ENCODE measurements at places on chromosomes 7 and 10.

DNA sequence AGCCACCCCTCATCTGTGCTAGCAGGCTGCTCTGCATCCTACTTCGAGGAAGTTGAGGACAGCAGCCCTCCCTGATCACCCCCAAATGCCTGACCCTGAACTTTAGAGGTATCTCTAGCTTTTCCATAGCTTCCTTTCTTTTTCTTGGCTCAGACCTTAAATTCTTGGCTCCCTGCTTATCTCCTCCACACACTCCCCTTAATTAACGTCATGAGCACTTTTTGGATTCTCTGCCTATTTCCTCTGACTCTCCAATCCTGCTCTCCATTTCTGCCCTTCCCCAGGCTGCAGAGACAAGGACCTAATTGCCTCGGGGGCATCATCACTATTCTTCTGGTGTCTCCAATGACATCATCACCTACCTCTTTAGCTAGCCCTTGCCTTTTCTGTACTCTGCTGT lies 40.8 kb upstream of the SEC61G start:
- DNase-seq, result no peak

DNA sequence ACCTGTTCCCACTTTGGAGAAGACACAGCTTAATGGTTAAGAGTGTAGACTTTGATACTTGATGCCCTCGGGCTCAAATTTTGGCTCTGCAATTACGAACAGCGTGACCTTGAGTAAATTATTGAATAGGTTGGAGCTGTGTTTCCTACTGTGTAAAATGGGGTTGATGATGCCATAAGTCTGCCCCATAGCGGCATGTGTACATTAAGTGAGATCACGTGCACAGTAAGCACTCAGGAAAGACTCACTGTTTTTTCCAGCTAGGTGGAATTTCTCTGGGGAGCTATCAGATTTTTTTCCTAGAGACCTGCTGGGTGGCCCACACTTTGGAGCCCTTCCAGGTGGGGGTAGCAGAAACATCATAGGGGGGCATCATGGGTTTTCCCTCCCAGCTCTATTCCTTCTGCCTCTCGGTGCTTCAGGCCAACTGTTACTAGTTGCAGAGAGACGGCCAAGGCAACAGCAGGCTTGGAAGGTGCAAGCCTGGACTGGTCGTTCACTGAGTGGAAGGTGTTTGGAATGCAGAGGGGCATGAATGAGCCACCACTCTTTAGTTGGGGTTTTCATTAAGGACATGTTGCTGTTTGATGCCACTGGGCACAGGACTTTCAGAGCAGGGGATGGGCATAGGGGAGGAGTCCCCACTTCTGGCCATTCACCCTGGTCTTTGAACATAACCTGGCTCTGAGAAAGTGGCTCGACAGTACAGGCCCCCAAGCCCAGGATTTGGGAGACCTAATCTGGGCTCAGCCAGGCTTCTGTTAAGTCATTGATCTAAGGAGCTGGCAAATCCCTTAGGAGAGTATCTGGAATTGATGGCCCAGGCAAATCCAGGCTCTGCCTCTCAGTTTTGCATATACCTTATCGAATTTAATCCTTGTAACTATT lies 64.0 kb downstream of the SYPL1 start:
- DNase-seq, result no peak

- no peak for DNase-seq
Observed at GRCh38 chr10:122864901-122865300, 14.5 kb downstream of the FAM24B start.

GRCh38 chr7:104894726-104895521 lies 119.1 kb upstream of the KMT2E start:
- no peak for DNase-seq

GRCh38 chr7:30465046-30465810 lies 13.4 kb downstream of the NOD1 start:
- DNase-seq, result no peak

DNA sequence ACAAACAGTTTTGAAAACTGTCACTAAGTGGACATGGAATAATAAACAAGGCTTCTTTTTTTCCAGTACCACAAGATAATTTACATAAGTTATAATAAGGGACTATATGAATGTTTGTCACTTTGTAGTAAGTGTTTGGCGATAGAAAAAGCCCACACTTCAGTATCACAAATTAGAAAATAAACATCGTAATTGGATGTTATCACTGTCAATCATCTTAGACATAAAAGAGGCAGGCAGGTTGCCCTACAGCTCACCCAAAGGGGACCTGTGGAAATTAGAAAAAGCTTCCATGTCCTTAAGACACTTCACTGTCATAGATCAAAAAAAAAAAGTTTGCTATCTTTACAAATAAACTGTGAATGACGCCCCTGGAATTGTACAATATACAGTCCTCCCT lies 3.6 kb upstream of the NOC3L start:
- DNase-seq, result no peak

DNA sequence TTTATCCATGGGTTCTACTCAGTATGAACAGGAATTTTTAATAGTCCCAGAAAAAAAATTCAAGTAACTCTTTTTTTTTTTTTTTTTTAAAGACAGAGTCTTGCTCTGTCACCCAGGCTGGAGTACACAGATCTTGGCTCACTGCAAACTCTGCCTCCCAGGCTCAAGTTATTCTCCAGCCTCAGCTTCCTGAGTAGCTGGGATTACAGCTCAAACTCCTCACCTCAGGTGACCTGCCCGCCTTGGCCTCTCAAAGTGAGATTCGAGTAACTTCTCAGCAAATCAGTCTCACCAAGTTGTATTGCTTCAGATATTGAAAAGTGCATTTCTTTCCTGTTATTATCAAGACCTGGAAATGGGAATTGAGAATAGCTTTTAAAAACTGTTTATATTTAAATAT lies 281.2 kb upstream of the MINDY3 start:
- no peak for DNase-seq

DNA sequence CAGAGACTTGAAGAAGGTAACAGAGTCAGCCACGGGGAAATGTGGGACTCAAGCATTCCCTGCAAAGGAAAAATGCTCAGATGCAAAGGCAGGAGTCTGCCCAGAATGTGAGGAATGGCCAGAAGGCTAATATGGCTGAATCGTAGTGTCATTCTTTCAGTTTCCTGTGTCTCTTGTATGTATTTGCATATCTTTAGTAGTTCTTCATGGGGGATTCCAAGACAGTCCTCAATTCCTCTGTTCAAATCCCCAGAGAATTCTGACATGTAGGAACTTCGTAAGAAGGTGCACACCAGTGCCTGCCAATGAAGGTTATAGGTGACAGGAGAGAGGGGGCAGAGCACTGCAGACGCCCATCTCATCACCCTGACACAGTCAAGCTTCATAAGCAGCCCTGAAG lies 154.4 kb downstream of the CACNB2 start:
- no peak for DNase-seq

- no peak for DNase-seq
Observed at GRCh38 chr10:110416776-110417711, 80.7 kb upstream of the DUSP5 start.

- no peak for DNase-seq
Observed at GRCh38 chr7:102427019-102427405, 6.4 kb upstream of the ORAI2 start.

GRCh38 chr10:118115701-118116100 lies 69.0 kb upstream of the RAB11FIP2 start:
- DNase-seq, result no peak

DNA sequence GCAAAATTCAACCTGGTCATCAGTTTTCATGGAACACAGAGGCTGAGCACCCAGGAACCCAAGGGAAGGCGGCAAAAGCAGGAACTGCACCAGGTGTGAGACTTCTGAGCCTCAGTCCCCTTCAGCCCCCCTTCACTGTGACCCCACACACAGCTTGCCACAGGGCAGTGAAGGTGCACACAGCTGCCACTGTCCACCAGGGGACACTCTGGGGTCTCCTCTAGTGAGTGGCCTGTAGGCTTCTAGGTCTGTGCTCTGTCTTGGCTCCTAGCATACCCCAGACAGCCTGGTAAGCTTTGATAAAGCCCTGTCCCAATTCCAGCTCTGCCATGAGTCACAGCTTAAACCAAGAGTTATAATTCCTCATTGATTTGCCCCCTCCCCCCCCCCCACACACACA lies 12.1 kb downstream of the KCNH2 start:
- no peak for DNase-seq

- no peak for DNase-seq
Observed at GRCh38 chr7:94059746-94060145, 55.6 kb upstream of the BET1 start.

DNA sequence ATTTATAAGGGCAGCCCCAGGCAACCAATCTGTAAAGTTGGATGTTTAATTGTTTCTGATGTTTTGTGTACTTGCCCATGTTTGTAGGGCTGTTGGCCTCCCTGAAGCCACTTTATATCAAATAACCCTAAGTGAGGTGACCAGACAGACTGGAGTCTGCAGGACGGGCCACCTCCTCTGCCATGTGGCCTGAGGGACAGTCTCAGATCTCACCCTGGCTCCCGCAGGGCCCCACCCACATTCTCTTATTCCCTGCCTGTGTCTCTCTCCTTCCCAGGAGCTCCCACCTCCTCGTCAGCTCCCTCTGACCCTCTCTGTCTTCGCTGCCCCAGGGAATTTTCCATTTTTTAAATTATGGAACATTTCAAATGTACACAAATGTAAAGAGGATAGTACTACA lies 9.5 kb upstream of the C10orf71 start:
- no peak for DNase-seq

GRCh38 chr10:11443468-11444154 lies 167.8 kb downstream of the USP6NL start:
- DNase-seq, result no peak

DNA sequence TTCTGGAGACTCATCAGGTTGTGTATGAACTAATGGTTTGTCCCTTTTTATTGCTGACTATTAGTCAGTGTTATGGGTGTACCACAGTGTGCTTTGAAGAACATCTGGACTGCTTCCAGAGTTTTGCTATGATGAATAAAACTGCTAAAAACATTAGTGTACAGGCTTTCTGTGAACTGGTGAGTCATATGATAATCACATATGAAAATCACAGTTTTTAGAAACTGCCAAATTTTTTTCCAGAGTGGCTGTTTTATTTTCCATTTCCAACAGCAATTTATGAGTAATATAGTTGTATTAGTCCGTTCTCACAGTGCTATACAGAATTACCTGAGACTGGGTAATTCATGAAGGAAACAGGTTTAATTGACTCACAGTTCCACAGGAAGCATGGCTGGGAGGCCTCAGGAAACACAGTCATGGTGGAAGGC lies 281.2 kb upstream of the VSTM2A start:
- DNase-seq, result no peak

DNA sequence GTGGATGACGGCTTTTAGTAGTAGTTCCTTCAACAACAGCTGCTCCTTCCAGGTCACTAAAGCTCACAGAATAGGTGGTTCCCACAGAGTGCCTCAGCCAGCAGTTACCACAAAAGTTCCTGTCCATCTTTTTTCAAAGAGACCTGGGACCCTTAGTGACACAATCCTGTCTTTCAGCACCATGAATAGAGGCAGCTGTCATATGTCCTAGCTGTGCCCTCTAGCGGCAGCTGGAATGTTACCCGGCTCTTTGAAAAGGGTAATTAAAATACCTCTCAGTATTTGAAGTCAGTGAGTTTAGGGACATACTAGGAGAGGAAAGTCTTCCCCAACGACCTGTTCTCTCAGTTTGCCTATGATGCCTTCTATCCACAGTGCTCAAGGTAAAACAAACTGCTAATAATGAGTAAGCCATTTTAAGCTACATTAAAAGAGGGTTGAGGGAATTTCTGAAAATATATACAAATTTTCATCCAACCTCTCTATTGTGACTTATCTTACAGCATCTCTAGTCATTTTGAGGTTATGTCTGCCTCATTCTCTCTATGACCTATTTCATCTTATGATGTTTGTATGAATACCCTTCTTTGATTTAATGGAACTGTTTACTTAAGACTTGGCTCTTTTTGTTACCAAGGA lies 290.8 kb downstream of the NXPH1 start:
- DNase-seq, result no peak

DNA sequence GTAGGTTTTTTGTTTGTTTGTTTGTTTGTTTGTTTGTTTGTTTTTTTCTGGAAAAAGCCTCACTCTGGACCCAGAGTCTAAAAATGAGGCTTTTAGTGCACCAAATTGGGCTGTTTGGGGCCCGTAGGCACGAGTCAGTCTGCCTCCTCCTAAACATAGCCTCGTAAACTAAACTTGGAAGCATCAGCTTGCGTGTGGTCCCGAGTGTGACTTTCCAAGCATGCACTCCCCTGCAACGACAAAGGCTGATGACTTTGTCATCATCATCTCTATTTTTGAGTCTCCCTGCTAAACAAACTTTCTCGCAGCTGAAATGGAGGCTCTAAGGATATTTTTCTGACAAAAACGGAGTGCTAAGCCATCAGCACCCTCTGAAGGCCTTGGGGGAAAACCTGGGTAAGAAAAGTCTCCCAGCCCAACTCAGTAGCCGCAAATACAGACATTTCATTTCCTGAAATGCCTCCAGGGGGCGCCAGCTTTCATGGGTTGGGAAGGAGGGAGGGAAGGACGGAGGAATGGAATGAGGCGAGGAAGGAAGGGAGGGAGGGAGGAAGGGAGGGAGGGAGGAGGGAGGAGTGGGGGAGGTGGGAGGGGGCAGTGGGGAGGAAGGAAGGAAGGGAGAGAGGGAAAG lies 245.9 kb downstream of the KCNMA1 start:
- no peak for DNase-seq

GRCh38 chr7:15558756-15559155 lies 3.1 kb downstream of the AGMO start:
- DNase-seq, result no peak

DNA sequence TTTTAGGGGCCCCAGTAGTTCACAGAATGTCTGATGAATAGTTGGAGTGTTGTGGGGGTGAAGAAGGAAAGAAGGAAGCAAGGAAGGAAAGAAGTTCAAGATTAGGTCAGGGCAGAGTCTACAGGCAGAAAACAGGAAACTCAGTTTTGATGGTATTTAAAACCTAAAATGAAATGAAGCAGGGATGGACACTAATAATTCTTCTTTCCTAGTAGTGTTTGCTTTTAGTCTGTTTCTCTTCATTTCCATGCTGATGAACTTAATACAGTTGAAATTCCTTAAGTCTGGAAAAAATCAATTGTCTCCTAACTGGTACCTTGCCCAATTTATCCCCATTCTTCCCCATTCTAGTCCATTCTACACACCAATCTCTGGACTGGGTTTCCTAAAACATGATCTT lies 59.0 kb upstream of the GSAP start:
- no peak for DNase-seq

DNA sequence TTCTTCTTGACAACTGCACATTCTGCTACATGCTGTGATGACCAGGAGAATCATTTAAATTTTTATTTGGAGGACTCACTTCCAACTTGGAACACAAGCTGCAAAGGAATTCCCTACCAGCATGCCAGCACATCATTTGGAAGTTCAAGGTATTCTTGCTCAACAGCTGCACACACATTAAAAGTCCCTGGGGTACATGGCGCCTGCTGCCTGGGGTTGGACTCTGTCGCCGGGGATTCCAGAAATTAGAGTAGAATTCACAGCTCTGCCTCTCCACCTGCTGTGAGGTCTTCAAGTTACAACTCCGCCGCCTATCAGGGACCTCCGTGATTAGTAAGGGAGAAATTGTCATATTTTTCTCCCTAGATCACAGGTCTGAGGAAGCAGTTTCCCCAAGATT lies 1.1 kb downstream of the ZNF32 start:
- no peak for DNase-seq

Data from CD4-positive, alpha-beta T cell treated with Interleukin-2 at 100 ng/mL for 4 hours (primary cell).